ENCODE measurements at places on chromosomes 7 and 10.

DNA sequence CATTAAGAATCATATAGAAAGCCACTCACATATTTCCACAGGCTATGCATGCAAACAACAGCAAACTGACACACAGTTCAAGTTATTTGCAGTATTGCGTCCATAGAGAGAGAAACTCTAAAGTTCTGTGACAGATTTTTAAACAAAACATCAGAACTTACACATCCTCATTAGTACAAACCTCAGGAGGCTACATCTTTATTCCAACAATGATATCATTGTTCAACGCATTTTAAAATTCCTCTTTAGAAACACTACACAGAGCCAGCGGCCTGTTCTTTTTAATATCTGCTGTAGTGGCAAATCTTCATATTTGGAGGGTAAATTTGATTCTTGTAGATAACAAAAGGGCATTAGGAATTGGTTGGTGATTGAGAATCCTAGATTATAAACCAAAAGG lies 55.9 kb upstream of the NFE2L3 start:
- DNase-seq, result no peak

DNA sequence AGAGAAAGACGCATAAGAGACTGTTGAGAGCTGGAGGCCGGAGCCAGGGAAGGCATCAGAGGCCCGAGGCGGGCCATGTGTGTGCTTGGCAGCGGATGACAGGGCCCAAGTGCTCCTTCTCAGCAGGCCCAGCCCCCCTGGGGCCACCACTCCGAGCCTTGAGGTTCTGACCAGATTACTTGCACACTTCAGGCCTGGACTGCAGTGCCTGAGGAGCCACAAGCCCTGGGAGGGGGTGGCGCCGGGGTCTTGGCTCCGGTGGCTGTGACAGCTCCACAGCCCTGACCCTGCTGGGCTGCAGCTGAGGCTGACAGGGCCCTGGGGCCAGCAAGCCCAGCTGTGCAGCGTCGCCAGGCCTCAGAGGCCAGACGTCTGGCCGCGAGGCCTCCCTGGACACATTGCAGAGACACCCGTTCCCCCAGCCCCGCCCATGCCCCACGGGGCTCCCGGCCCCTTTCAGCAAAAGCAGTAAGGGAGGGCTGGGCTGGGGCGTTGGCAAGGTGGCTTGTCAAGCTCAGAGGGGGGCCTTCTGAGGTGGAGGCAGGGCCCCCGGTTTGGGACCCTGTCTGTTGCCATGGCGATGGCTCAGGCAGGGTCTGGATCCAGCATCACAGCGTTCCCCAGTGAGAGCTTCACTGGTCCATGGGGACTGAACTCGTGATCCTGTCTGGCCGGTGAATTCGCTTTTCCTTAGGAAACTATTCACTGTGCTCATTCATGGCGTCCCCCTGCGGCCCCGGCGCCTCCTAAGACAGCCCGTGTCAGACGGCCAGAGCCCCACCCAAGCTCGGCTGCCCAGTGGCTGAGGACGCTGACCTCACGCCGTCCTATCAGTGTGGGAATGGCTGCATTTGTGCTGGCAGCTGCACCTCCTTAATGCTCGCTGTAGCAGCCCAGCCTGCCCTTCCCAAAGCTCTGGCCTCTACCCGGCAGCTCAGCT lies 5.7 kb downstream of the ELN start:
- peak; percentile 82 for DNase-seq

DNA sequence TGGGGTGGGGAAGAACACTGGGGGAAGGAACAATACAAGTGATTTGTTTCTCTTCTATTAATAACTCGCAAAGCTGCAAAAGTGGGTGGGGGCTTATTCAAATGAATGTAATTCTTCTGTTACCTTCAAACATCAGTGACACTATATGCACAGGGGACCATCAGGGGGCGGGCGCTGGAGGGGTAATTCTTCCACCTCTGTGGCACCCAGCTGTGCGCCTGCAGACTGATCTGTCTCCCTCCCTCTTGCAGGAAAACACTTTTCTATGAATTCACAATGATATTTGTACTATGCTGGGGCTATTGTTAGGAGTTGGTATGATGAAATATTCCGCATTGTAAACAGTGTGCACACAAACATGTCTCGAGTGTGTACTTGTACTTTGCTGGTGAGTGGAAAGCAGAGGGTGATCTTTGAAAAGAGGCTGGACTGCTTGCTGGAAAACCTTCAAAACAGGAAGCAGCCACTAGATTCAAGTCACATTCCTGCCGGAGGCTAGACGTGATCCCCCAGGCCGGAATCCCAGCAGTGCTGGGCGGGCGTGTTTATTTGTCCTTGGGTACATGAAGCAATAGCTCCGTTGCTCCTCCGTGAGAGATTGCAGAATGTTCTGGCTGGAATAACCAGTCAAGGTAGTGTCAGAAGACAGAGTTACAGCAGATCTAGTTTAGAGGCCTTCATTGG lies 15.8 kb upstream of the BNIP3 start:
- peak; percentile 77 for DNase-seq

DNA sequence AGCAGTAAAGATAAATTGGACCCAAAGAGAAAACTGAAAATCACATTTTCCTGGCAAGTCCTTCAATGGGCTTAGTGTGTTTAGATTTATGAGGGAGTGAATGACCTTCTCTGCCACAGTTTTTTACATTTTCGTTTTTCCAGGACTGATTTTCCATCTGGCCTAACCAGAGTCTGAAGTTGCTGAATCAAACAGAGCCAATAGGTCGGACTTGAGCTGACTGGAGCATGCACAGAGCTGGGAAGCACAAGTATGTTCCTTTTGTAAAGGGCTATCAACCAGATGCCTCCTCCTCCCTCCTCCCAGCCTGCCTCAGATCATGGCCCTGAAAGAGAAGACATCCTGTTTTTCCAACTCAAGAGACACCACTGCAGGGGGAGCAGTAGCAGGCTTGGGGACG lies 126.0 kb upstream of the ANKRD1 start:
- no peak for DNase-seq

GRCh38 chr10:45553155-45553554 lies 119.4 kb downstream of the ZFAND4 start:
- DNase-seq, result no peak

DNA sequence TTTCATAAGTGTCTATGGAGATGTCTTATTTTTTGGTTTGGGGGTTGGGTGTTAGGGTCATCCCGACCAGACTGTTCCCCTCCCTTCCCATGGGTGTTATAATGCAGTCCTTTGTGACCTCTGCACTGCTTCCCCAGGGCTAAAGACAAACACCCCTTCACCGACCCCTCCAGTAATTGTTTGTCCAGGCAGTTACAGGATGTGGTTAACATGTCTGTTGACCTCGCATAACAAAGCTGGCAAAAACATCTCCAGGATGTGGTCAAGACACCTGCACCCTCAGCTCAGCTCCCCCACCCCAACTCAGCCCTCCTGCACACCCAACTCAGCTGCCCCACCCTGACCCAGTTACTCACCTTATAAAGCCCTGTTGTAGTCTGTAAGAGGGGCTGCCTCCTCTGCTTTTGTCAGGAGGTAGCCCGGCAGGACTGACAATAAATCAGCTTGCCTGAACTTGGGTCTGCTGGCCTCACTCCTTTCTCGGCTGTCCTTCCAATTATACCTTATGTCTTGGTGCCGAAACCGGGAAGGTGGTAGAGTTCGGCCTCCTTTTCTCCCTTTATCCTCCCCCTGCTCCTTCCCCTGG lies 102.2 kb downstream of the ZNF92 start:
- no peak for DNase-seq

GRCh38 chr10:70595566-70596016 lies 7.0 kb downstream of the PRF1 start:
- DNase-seq, result no peak

DNA sequence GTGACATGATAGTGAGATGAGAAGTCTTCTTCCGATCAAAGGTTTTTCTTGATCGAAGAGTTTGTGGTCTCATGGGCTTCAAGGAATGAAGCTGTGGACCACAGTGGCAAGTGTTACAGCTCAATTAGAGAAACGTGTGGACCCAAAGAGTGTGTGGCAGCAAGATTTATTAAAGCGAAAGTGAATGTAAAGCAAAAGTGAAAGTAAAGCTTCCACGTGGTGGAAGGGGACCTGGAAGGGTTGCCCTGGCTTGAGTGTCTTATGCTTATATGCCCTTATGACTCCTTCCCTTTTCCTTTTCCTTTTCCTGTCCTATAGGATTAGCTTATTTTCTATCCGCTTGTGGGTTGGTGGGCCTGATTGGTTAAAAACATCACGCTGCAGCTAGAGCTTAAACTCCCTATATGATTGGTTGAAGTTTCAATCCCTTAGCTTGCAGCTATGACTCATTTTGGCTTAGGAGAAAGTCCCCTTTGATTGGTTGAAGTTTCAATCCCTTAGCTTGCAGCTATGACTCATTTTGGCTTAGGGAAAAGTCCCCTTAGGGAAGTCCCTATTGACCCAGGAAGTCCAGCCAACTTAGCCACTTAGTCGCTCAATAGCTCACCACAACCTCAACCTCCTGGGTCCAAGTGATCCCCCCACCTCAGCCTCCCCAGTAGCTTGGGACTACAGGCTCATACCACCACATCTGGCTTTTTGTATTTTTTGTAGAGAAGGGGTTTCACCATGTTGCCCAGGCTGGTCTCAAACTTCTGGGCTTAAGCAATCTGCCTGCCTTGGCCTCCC lies 34.7 kb downstream of the MRPS24 start:
- no peak for DNase-seq

GRCh38 chr10:114303556-114303955 lies 64.5 kb downstream of the VWA2 start:
- DNase-seq, result no peak

DNA sequence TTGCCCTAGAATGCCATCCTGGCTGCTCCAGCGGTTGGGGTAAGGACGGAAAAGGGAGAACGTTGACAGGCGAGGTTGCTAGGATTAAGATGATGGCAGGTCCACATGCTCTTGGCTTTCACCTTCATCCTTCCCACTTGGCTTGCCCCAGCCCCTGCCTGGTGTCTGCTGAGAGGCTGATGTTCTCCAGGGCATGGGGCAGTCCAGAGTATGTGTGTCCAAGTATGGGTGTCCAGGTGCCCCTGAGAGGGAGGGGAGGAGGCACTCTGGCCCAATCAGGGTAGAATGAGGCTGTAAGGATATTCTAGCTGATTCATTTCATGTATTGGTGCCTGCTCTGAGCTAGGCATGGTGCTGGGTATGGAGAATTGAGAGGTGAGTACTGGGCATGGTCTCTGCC lies 12.6 kb downstream of the NEURL1 start:
- DNase-seq, result no peak

DNA sequence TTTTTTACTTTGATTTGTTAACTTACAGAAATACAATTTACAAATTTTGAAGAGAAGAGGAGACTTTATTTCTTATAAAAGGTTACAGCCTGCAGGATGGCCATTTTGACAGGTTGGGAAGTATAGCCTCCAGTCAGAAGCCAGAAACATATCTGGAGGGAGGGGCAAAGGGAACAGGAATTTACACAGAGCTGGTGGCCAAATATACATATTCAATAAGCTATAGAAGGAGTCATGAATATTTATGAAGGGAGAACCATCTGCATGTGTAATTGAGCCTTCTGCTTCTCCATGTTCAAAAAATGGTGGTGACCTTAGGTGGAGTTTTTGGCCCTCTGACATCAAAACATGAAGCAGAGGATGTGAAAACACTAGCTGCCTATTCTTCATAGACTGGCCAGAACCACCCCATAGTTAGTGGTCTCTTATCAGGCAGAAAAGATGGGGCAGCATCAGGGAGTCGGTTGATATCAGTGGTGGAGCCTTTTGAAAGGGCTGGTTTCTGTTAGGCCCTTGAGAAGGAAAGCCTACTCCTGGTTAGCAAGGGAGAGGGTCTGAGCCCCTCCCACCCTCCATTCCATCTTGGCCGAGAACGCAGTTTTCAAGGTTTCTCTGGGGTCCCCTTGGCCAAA lies 57.2 kb downstream of the ENTPD1 start:
- no peak for DNase-seq

DNA sequence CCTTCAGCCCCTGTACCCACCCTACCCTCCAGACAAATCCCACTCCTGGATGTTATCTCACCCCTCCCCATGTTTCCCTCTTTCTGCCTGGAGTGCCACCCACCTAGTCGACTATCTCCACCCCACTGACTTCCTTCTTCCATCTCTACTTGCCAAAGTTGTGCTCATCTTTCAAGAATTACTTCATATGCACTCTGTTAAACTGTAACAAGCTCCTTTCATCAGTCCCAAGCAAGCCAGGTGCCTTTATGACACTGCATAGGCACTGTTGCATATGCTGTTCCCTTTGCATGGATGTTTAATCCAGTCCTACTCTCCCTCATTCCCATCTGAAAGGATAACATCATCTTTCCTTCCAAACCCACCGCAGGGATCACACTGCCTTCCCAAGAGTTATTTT lies 8.9 kb upstream of the CDK1 start:
- no peak for DNase-seq

DNA sequence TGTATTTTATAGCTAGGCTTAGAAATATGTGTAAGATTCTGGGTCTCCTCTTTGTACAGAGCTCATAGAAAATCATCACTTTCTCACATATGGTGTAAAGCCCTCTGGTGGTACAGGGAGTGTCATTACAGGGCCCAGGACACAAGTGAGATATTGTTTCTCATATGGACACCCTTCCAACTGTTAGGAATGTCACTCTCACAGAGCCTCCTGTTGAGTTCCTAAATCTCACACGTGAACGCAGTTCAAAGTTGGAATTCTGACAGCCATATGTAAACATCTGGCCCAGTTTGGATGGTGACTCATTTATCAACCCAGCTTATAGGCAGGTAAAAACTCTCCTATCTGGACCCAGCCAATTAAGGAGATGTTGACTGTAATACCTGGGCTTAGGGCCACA lies 35.4 kb upstream of the ZNF107 start:
- DNase-seq, result no peak

- peak; percentile 80 for DNase-seq
These were observed 21.6 kb upstream of the AP5Z1 start for GRCh38 chr7:4753598-4754432.

- DNase-seq, result no peak
These were observed 82.7 kb downstream of the FAM204A start for GRCh38 chr10:118259288-118259906.

- DNase-seq, result no peak
These were observed 31.0 kb upstream of the FAM13C start for GRCh38 chr10:59393349-59393748.

- DNase-seq, result no peak
These were observed 29.1 kb upstream of the DMTF1 start for GRCh38 chr7:87123105-87123504.

GRCh38 chr10:98377536-98377935 lies 37.4 kb downstream of the PYROXD2 start:
- no peak for DNase-seq

DNA sequence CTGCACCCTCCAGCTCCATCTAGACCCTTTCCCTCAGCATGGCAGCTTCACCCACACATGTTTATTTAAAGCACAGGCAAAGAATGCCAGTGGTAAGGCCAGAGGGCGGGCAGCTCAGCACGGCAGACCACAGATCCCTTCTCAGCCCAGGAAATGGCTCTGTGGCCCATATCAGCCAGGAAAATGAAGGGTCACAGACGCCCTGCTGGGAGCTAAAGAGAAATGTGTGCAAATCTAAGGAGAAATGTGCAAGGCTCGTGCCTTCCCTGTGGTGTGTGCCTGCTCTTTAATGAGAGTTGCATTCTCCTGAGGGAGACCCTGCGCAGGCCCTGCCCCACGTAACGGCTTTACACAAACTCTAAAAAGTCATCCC lies 23.0 kb downstream of the PTPRN2 start:
- no peak for DNase-seq

GRCh38 chr10:8825611-8826010 lies 771.1 kb downstream of the GATA3 start:
- DNase-seq, result no peak

- peak; percentile 68 for DNase-seq
These were observed 279.2 kb downstream of the PRPF18 start for GRCh38 chr10:13865758-13866491.
